ENCODE measurements at places on chromosomes 4 and X. TPM values are rescaled to one million over a fixed set of nuclear protein-coding genes. Genes with fewer than 3 reads are reported as not detected.
A peak's percentile ranks its signal among the peaks of the same experiment; 100 is the strongest.

DNA sequence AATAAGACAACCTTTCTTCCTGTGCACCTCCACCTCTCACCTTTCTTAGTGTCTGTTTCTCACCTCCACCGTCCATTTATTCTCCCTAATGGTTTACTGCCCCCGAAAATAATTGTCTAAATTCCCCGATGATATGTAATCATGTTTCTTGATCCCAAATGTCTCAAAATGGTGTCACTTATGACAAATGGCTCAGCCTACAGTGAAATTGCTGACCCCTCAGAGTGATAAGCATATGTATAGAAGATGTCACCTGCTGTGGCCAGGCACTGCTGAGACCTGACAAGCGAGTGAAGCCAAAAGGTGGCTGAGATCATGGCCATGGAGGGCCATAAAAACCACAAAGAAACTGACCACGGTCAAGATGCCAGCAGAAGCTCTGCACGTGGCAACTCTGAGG lies 35.7 kb downstream of the MSL3 start:
- no peak for DNase-seq

DNA sequence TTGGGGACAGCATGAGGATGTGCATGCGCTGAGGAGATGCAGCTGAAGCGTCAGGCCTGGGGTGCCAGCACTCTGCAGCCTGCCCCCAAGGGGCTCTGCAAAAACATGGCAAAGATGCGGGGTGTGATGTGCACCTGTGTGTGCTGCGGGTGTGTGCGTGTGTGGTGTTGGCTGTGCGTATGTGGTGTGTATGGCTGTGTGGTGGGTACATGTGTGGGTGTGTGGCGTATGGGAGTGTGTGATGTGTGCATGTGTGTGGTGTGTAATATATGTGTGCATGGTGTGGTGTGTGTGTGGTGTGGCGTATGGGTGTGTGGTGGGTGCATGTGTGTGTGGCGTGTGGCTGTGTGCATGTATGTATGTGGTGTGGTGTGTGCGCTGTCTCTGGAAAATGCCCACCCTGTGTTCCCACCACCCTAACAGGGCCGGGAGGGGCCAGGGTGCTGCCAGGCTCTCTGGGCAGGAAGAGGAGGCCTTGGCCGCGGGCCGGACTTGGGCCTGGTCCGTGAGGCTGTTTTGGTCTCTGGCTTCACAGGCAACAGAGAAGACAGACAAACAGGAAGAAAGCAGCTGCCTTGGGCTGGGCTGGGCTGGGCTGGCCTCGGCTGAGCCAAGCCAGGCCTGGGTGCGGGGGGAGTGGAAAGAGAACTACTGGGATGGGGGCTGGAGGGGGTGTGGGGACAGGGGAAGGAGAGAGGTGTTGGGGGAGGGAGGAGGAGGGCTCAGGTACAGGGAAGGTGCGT lies 1.1 kb upstream of the AVPR2 start:
- peak; percentile 89 for DNase-seq

GRCh38 chrX:19174401-19175025 lies 52.2 kb upstream of the ADGRG2 start:
- no peak for DNase-seq

GRCh38 chr4:157558016-157558415 lies 337.5 kb downstream of the GRIA2 start:
- no peak for DNase-seq

DNA sequence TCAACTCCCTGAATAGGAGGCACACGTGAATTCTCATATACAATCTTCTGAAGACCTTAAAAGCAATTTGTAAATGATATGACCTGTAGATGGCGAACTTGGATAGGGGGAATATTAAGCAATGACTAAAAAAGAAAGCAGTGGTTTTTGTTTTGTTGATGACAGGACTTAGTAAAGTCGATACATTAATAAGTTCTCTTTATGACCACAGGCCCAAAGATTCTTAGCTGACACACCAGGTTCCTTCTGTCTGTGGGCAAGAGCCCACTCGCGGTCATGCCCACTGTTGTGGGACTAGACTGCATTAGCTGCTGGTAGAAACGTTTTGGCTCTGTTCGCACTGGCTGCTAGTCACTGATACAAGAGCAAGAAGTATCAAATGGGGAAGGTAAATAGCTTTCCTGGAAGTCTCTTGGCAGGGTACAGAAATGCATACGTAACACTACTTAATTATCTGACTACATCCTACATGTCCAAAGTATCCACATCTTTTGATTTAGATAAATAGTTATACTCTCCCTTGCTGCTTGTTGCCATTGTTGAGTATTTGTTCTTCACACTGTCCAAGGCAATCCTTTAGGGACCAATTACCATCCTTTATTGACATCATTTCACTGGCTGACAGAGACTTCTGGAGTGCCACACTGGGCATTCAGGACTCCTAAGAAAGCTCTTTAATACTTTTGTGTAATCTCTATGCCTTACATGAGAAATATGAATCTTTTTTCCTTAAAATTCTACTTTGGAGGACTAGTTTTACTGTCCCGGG lies 31.0 kb downstream of the ALPK1 start:
- no peak for DNase-seq

ETNPPL gene
- total RNA-seq = not detected

AFM gene
- not detected for total RNA-seq

SPIN2A gene
- 1.3 TPM for total RNA-seq

All from mesenteric fat pad (tissue), 1 donor.